ENCODE measurements at places on chromosomes 2 and 18.

DNA sequence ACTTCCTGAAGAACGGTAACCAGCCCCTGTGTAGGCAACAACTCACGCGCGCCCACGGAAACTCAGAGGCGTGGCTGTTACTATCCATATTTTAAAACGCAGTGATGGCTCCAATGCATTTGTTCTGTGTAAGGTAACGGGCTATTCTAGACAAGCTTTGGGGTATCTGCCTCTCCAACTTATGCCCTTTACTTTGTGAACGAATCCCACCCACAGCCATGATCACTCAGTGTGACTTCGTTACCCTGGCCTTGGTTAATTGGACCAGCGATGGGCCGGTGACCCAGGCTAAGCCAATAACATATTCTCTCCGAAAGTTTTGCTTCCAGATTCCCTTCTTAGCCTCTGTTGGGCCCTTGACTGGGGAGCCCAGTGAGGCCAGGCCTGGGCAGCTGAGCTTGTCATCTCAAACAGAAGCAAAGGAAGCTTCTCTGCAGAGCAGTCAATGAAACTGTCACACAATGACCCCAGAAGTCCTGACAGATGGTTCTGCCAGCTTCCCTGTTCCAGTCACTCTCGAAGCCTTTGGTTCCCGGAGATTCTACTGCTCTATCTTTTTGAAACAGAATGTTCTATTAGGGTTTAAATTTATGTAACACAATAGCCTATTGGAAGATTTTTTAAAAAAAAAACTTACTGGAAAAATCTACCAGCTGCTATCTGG is 30.7 kb upstream of the ROCK2 start:
- H3K27ac ChIP-seq: no peak overlapping the region
- DNase-seq: no peak
- H3K4me1 ChIP-seq: no peaks in the 10 kb centered on the region
- H3K27me3 ChIP-seq: no peaks in the 10 kb centered on the region
- H3K36me3 ChIP-seq: no peaks in the 10 kb centered on the region
- H3K4me3 ChIP-seq: no peak overlapping the region

GRCh38 chr18:48799724-48800315 is 150.9 kb downstream of the SMAD7 start:
- DNase-seq: peak; percentile 1
- no peaks in the 10 kb centered on the region for H3K36me3 ChIP-seq
- no peak overlapping the region for H3K4me3 ChIP-seq
- peaks cover 25% of the 10 kb centered on the region for H3K4me1 ChIP-seq
- H3K27ac ChIP-seq: no peak overlapping the region
- no peaks in the 10 kb centered on the region for H3K27me3 ChIP-seq

DNA sequence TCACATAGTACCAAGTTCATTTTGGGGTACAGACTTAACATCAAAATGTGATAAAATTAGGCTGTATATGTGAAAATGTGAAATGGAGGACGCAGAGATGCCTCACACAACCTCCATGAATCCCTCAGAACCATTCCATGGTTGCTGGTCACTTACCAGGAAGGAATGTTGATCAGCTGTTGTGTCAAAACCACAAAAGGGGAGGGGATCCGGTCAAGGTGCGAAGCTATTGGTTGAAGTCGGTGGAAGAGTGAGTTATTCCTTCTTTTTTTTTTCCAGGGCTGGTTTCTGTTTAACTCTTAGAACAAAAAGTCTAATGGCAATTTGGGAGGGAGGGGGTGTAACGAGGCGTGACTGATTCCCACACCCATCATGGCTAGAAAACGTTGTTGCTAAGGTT is 32.3 kb upstream of the REG3A start:
- no peaks in the 10 kb centered on the region for H3K4me1 ChIP-seq
- H3K4me3 ChIP-seq: no peak overlapping the region
- DNase-seq: no peak

DNA sequence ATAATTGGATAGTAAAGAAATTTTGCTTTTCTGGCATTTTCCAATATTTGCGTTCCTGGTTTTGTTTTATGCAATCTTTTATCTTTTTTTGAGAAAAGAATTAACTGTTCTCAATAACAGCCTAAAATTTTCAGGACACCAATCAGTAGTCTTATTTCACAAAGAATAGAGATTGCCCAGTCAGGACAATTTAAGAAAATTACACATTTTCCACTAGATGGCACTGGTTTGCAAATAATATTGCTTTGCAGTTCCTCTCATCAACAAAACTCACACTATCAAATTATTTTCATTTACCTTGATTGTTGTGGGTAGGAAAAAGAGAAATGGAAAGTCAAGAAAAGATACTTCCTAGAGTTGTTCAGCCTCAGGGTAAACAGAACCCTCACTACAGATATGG is 2.4 kb upstream of the RBM45 start:
- no peak overlapping the region for H3K27ac ChIP-seq
- no peak for DNase-seq
- H3K36me3 ChIP-seq: no peaks in the 10 kb centered on the region

DNA sequence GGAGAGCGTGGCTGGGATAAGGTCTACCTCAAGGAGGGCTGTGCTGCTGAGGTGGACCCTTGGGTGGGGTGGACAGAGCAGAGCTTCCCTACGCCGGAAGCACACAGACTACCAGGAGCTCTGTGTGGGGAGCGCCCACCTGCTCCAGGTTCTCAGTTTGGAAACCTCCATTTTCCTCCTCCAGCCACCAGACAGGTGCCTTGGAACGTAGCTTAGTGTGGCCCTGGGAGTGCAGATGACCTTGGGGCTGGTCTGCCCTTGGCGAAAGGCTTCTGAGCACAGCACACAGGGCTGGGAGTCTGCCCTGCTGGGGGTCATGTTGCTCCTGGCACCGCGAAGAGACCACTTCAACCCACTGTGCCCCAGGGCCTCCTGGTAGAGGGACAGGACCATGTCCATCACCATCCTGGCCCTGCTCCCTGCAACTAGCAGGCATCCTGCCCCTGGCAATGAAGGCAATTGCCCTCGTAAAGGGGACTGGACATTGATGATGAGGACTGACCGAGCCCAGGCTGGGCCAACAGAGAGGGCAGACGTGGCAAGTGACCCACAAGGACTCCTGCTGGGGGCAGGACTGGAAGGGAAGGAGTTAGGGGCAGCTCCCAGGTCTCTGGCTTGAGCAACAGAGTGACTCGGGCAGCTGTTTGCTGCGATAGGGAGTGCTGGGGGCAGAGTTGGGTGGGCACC is 214.7 kb downstream of the CYP26B1 start:
- no peak overlapping the region for H3K27ac ChIP-seq
- H3K27me3 ChIP-seq: no peaks in the 10 kb centered on the region
- DNase-seq: no peak
- no peak overlapping the region for H3K4me3 ChIP-seq

DNA sequence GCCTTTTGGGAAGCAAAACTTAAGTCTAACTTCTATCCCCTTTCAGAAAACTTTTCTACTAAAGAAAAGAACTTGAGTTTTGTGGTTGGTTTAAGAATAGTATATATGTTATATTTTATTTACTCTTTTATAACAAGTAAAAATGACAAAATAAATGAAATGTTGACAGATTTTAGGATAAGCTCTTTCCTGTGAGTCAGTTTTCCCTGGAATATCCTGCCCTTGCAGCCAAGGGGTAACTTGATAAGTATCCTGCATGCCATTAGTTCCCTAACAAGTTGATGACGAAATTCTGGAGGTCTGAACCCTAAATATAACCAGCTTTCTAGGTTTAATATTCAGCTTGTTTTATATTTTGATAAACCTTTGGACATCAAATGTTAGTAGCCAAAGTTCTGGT is 7.3 kb upstream of the HTR2B start:
- no peak for DNase-seq
- H3K4me1 ChIP-seq: no peaks in the 10 kb centered on the region
- H3K27ac ChIP-seq: no peak overlapping the region
- H3K27me3 ChIP-seq: no peaks in the 10 kb centered on the region

DNA sequence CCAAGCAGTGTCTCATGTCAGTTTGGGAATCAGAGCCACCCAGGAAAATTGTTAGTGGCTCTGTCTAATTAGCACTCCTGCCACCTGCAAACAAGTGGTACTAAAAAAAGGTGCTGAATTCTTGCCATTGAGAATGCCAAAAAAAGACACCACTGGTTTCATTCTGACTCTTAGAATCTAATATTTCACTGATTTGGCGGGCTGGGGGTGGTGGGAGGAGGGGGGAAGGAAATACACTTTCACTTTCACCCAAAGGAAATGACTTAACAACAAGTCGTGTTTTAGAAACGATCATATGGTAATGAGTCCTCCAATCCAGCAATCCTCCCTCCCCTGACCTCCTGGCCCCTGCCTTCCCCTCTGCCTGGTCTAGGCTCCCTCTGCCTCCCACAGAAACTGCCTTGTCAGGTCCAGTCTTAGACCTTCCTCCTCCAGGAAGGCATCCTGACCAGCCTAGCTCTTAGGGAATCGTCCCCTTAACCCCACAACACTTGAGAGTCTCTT is 4.4 kb upstream of the KLHL29 start:
- H3K4me3 ChIP-seq: peak overlapping the region; percentile 18
- peaks cover 5% of the 10 kb centered on the region for H3K27me3 ChIP-seq
- H3K4me1 ChIP-seq: peaks cover 14% of the 10 kb centered on the region
- DNase-seq: peak; percentile 66
- H3K36me3 ChIP-seq: no peaks in the 10 kb centered on the region

GRCh38 chr2:43041661-43042360 is 184.6 kb downstream of the ZFP36L2 start:
- no peak overlapping the region for H3K4me3 ChIP-seq
- no peak overlapping the region for H3K27ac ChIP-seq
- no peak for DNase-seq
- H3K27me3 ChIP-seq: no peaks in the 10 kb centered on the region
- no peaks in the 10 kb centered on the region for H3K36me3 ChIP-seq

GRCh38 chr2:80326214-80326613 is 21.7 kb upstream of the LRRTM1 start:
- no peak for DNase-seq
- no peak overlapping the region for H3K27ac ChIP-seq
- no peaks in the 10 kb centered on the region for H3K4me1 ChIP-seq
- H3K4me3 ChIP-seq: no peak overlapping the region
- no peaks in the 10 kb centered on the region for H3K36me3 ChIP-seq

- H3K27ac ChIP-seq: no peak overlapping the region
- DNase-seq: peak; percentile 60
- H3K4me1 ChIP-seq: peaks cover 6% of the 10 kb centered on the region
- H3K36me3 ChIP-seq: no peaks in the 10 kb centered on the region
Observed at GRCh38 chr18:76398896-76399612, 96.0 kb downstream of the ZNF516 start.

GRCh38 chr2:5612666-5613065 is 79.5 kb upstream of the SOX11 start:
- no peak overlapping the region for H3K4me3 ChIP-seq
- no peaks in the 10 kb centered on the region for H3K27me3 ChIP-seq
- no peak overlapping the region for H3K27ac ChIP-seq
- no peak for DNase-seq
- no peaks in the 10 kb centered on the region for H3K36me3 ChIP-seq

- no peaks in the 10 kb centered on the region for H3K4me1 ChIP-seq
- no peak for DNase-seq
- no peak overlapping the region for H3K4me3 ChIP-seq
- no peak overlapping the region for H3K27ac ChIP-seq
- H3K36me3 ChIP-seq: no peaks in the 10 kb centered on the region
Observed at GRCh38 chr2:5230855-5231254, 461.3 kb upstream of the SOX11 start.

DNA sequence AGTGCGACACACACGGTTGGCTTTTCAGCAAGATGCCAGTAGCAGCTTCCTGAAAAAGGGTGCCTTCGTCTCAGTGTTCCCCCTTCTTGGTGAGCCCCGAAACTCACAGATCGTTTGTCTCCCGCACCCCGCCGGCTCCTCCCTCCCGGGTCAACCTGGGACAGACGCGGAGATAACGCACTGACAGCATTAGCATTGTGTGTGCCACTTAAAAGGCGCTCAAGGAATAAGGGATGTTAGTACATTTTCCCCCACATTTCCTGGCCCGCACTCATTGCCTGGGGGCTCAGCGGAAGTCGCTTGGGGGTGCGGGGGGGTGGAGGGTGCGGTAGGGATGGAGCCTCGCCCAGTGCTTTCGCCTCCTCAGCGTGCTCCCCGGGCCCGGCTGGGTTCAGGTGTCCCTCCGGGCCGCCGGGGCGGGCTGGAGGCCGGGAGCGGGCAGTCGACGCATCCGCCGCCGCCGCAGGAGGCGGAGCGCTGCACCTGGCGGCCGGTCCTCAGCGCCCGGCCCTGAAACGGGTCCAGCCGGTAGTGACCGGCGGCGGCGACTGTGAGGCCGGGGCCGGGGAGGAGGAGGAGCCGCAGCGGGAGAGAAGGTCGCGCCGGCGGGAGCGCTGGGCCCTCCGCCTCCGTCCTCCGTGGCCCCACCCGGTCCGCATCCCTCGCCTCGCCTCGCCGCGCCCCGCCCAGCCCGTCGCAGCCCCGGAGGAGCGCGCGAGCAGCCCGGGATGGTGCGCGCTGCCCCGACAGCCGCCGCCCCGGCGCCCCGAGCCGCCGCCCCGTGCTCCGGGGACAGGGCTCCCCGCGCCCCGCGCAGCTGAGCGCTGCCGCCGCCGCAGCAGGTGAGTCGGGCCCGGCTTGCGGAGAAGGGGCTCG is at the start of gene MFSD6:
Gene MFSD6 (plus strand): TSS at position 694 of the 876 bp plus-strand sequence. CDS start 27,675 bp downstream, outside the sequence.
- peak; percentile 61 for DNase-seq
- no peaks in the 10 kb centered on the region for H3K36me3 ChIP-seq
- peaks cover 32% of the 10 kb centered on the region for H3K4me1 ChIP-seq
- H3K27me3 ChIP-seq: no peaks in the 10 kb centered on the region
- H3K4me3 ChIP-seq: peak within 1 kb of the TSS; percentile 79

GRCh38 chr2:224369028-224369632 is 32.8 kb downstream of the FAM124B start:
- H3K36me3 ChIP-seq: no peaks in the 10 kb centered on the region
- no peaks in the 10 kb centered on the region for H3K27me3 ChIP-seq
- peak; percentile 37 for DNase-seq
- no peak overlapping the region for H3K27ac ChIP-seq

- H3K4me3 ChIP-seq: no peak overlapping the region
- no peaks in the 10 kb centered on the region for H3K27me3 ChIP-seq
- H3K4me1 ChIP-seq: no peaks in the 10 kb centered on the region
- DNase-seq: no peak
Observed at GRCh38 chr2:217816396-217816869, 186.4 kb downstream of the TNS1 start.

DNA sequence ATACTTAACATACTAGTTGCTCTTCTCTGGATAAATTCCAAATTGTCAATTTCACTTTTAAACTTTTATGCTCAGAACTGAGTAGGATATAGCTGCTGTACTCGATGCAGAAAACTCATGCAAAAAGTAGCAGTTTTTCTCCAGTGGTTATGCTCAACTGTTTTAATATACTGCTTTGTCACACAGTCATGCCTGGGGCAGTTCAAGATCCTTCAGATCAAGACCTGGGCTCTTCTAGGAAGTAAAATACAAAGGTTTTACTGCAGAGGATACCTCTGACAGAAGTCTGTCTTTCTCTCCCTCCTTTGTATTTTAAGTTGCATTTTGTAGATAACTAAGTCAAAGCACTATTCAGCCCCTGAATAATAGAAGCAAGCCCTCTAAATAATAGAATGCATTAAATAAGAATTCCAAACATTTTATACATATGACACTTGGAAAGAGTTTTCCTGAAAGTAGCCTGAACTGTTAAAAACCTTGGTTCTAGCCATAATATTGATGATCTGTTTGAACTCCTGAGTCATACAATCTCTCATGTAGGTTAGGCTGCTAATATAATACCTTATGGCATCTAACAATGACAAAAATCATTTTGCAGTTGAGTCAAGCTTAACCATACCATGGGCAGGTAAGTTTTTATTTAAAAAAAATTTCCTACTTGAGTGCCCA is 183.3 kb upstream of the TRIB2 start:
- DNase-seq: no peak
- no peaks in the 10 kb centered on the region for H3K27me3 ChIP-seq
- no peak overlapping the region for H3K4me3 ChIP-seq
- peaks cover 5% of the 10 kb centered on the region for H3K4me1 ChIP-seq
